Stimulated activated CD8-positive, alpha-beta memory T cell treated with anti-CD3 and anti-CD28 coated beads, Interleukin-4, amount 100 ng/mL, for 4 hours (primary cell): ENCODE measurements at places on chromosomes 12 and 14.

- no peak for DNase-seq
These were observed 116.5 kb downstream of the BTG1 start for GRCh38 chr12:92029136-92029535.

DNA sequence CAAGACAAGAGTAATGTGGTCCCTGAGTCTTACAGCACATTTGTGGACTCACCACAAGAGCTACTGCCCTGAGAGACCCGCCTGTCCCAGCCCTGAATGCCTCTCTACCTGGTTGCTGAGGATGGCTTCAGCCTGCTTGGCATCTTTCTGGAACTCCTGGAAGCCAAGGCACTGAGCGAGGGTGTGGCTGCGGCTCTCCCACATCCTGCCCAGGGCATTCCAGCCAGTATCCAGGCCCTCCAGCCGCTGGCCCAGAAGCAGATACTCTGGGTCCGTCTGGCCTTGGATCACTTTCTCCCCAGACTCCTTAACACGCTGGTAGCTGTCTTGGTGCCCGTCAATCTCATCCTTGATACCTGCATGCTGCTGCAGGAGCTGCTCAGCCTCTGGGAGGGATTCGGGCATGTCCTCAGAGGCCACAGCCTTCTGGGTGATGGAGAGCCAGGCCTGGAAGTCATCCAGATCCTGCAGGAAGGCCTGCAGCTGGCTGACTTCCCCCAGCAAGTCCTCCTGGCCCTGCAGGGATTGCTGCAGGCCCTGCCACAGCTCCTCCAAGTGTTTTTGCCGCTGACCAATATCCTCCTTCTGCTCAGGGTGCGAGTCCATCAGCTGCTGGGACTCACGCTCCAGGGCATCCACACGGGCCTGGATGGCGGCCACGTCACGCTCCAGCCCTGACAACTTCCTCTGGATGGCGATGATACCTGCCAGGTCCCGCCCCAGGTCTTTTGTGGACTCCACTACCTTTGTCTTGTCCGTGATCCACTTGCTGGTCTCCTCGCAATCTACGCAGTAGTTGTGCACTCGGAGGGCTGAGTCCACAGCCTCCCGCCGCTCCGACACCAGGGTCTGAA lies 82.3 kb downstream of the PLEKHG3 start:
- no peak for DNase-seq

GRCh38 chr14:90336985-90337384 lies 5.2 kb upstream of the NRDE2 start:
- DNase-seq, result no peak

GRCh38 chr14:32980902-32981501 lies 42.3 kb downstream of the NPAS3 start:
- DNase-seq, result no peak

GRCh38 chr12:104307655-104308000 lies 4.1 kb downstream of the EID3 start:
- DNase-seq, result no peak

GRCh38 chr12:50221228-50222008 lies 54.2 kb upstream of the CERS5 start:
- no peak for DNase-seq

DNA sequence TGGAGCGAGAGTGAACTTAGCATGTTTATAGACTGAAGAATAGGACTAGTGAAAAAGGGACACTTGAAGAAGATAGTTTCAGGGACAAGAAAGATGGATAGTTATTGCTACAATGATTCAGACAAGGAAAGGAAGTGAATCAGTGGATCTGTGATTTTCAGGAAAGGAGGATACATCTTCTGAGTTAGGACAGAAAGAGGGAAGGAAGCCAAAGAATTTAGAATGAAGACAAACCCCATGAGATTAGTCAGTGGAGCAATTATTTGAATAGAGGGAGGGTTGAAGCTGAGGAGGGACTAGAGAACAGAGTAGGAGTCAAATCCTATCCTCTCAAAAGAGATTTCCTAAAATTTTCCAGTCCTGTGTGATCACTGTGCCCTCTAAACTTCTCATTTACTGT lies 282.7 kb downstream of the AKAP6 start:
- no peak for DNase-seq

DNA sequence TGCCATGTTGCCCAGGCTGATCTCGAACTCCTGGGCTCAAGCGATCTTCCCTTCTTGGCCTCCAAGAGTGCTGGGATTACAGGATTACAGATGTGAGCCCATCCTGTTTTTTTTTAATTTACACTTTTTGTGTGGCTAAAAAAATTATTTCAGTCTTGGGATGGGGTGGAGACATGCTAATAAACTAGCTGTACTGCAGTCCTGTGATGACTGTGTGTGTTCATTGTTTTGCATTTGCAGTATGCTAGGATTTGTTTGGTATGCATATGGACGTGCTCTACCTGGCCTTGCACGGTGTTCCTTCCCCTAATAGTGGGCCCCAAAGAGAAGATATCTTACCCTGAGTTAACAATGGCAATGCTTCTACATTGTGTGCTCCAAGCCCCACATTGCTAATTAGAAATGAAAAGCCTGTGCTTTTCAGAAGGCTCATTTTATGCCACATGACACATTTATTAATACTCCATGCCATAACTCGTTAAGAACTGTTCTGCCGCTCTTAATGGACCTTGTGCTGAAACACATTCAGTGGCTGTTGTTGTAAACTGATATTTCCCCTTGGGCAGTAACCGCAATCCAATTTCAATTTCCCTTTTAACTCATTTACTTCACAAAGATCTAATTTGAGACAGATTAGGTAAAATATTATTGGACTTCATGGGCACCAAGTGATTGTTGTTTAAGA lies 86.4 kb downstream of the SCN8A start:
- DNase-seq, result no peak

DNA sequence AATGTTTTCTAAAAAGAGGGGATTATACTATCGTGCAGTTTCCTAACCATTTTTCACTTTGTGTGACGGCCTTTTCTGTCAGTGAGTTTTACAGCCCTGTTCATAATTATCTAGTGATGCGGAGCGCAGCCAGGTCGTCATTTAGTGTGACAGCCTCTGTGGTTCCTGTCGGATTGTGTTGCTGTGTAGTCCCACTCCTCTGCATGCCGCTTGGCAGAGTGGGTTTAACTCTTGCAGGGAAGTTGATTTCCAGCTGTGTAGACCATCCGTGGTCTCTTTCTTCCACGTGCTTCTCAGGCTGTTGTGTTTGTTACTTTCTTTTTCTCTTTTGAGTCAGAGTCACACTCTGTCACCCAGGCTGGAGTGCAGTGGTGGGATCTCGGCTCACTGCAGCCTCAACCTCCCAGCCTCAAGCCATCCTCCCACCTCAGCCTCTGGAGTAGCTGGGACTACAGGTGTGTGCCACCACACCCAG lies 8.6 kb downstream of the RAN start:
- no peak for DNase-seq

GRCh38 chr14:23162005-23162404 lies 21.5 kb downstream of the SLC7A8 start:
- no peak for DNase-seq

DNA sequence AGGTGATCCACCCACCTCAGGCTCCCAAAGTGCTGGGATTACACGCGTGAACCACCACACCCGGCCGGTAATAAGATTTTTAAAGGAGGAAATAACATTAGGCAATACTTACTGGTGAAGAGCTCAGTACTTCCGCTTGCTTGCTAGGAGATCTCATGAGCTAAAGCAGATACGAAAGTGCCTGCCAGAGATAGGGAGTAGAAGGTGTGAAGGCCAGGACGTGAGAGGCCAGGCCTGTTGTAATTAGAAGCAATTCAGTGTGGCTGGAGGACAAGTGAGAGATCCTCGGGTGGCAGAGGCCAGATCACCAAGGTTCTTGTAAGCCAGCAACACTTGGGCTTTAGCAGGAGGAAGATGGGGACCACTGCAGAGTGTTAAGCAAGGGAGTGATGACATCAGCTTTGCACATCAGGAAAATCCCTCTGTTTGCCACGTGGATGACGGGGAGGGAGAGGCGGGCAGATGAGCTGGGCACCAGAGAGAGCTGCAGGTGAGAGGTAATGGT lies 7.6 kb downstream of the TECPR2 start:
- no peak for DNase-seq

DNA sequence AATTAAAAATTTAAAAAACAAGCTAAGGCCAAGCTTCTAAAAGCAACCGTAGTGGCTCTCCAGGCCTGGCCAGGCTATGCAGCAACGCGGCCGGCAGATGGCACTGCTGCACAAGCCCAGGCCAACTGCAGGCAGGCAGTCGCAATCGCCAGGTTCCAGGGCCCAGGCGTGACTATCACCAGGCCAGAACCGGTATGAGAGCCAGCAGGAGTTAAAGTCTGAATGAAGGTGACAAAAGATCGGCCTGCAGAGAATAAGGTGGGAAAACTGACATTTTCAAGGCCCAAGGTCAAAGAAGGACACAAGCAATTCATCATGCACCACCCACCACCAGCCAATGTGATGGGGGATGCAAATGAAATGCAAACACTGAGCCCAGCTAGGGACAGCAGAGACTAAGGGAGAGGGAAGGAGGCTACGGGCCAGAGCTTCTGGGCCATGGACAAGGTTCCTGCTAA lies 43.6 kb upstream of the ANO2 start:
- peak; percentile 28 for DNase-seq

GRCh38 chr12:46160101-46160980 lies 108.5 kb downstream of the SLC38A1 start:
- no peak for DNase-seq

DNA sequence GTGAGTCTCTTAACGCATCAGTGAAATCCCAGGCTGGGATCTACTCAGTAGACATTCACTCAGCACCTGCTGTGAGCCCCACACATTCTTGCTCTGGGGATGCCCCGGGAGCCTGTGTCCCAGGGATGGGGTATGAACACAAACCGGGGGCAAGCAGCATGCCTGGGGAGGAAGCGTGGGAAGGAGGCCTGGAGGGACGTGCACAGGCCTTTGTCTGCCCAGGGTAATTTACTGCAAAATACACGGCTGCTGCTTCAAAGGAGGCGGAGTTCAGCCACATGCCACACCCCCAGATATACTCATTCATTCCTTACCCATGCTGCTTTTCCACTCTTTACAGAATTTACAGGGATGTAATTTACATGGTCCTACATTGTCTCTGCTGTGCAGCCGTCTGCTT lies 187.8 kb downstream of the ADGRD1 start:
- DNase-seq, result no peak
